ENCODE measurements at places on chromosomes 12 and 14.

DNA sequence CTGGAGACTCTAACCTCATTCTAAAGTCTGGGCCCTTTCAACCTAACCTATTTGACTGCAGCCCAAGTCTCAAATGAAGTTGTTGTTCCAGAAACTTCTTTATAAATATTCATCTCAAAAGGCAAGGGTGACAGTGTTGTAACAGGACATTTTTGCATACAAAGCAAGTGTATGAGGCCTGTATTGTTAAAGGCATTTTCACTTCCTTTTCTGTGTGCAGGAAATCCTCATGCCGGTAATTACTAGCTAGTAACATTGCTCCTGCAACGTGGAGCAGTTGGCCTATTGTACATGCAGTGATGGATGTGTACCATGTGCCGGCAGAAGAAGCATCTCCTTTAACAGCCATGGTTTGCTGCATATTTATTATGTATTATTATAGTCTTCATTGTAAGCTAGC is 156.5 kb upstream of the RMST start:
- no peak for DNase-seq

GRCh38 chr14:58747181-58747580 is 109.4 kb downstream of the DACT1 start:
- no peak for DNase-seq

DNA sequence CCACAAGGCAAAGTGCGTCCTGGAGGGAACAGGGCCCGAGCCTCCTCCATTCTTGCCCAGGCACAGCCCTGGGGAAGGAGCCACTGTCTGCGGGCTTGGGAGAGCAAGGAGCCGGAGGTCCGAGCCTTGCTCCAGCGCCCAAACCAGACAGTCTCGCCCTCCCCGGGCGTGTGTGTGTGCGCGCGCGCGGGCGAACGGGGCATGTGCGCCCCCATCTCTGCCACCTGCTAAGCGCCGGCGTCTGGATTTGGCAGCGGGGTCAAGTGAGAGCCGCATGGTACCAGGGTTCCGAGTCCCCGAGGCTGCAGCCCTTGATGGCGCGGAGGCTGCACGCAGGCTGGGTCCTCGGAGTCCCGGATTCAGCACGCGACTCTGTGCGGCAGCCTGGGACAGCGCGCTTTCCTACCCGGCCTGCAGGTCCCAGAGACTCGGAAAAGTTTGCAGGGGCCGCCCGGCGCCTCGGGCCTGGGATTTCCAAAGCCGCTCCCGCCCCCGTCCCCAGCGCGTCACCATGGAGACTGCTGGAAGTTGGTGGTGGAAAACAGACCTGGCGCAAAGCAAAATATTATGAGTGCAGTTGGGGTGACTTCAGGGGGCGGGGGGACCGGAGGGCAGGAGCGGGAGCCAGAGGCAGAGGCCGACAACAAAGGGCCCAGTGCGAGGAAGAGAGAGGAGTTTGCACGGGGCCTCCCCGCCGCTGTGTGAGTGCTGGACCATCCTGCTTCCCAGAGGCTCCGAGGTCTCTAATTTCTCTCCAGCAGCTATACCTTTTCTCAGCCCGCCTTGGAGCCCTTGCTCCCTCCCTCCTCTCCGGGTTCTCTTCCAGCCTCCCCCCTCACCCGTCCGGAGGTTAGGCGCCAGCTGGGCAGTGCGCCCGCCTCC is 4.2 kb downstream of the RFX4 start:
- DNase-seq = no peak

DNA sequence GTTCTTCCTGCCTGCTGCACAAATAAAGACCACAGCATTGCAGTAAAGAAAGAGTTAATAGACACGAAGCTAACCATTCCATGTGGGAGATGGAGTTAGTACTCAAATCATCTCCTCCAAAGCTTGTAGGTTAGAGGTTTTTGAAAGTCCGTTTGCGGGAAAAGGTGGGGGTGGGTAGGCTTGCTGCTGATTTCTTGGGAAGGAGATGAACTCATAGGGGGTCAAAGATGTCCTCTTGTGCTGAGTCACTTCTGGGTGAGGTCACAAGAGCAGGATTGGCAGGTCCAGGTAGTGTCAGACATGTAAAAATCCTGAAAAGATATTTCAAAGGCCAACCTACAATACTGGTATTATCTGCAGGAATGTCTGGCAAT is 66.4 kb downstream of the PTHLH start:
- no peak for DNase-seq

DNA sequence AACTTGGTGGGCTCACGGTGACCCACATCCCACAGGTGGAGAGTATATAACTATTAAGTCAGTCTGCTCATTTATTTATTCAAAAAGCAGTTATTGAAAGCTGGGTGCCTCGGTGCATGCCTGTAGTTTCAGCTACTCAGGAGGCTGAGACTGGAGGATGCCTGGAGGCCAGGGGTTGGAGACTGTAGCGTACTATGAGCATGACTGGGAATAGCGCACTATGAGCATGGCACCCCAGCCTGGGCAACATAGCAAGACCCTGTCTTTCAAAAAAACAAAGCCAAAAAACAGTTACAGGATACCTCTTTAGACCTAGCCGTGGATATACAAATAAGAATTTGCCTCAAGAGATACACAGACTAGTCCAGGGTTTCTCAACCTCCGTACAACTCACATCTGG is 139.8 kb downstream of the ZFP36L1 start:
- no peak for DNase-seq

- no peak for DNase-seq
Measured at GRCh38 chr12:127628645-127629044, 638.3 kb upstream of the TMEM132C start.

DNA sequence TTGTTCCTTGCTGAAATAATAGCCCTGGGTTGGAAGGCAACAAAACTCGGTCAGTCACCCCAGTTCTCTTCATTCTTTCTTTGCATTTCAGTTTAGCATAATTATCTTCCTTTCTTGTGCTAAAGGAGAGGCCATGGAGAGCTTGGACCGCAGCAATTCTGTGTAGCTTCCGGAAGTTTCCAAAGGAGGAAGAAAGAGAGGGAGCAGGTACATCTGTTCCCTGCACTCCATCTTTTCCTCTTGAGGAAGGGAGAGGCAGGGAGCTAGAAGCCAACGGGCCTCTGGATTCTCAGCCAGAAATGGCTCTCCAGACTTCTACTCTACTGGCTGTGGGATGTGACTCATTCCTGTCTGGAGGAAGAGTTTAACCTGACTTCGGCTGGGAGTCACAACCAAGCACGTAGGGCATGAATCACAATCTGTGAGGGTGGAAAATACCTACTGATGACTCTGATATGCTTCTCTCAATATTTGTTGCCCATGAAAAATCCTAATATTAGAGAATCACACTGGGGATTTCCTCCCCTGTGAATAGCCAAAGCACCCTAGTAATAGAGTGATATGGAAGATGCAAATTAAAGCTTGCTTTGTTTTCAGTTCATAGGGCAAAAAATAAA is 17.0 kb downstream of the ANO6 start:
- DNase-seq = no peak

DNA sequence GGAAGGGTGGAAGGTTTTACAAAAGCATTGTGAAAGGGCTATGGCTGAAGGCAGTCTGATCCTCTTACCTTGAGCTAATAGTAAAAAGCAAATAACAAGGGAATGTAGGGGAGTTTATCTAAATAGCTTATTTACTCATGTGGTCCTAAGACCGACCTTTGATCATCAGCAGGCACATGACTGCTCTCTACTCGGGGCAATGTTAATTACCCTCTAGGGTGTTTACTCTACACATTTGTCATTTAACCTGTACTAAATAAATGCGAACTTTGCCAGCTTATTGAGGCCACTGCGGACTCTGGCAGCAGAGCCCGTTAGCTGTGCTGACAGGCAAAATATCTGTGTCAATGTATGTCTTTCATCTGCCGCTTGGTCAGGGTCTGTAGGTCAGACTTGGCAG is 768.3 kb upstream of the ATXN7L3B start:
- DNase-seq = no peak

All from NK-92 treated with Interleukin-12 subunit alpha and Interleukin-12 subunit beta, amount 100 ng/mL, for 24 hours (cell line).